ENCODE measurements at places on chromosomes 16 and 17. TPM values are rescaled to one million over a fixed set of nuclear protein-coding genes. Genes with fewer than 3 reads are reported as not detected.
A peak's percentile ranks its signal among the peaks of the same experiment; 100 is the strongest.

The TMC5 gene
- total RNA-seq = not detected

DNA sequence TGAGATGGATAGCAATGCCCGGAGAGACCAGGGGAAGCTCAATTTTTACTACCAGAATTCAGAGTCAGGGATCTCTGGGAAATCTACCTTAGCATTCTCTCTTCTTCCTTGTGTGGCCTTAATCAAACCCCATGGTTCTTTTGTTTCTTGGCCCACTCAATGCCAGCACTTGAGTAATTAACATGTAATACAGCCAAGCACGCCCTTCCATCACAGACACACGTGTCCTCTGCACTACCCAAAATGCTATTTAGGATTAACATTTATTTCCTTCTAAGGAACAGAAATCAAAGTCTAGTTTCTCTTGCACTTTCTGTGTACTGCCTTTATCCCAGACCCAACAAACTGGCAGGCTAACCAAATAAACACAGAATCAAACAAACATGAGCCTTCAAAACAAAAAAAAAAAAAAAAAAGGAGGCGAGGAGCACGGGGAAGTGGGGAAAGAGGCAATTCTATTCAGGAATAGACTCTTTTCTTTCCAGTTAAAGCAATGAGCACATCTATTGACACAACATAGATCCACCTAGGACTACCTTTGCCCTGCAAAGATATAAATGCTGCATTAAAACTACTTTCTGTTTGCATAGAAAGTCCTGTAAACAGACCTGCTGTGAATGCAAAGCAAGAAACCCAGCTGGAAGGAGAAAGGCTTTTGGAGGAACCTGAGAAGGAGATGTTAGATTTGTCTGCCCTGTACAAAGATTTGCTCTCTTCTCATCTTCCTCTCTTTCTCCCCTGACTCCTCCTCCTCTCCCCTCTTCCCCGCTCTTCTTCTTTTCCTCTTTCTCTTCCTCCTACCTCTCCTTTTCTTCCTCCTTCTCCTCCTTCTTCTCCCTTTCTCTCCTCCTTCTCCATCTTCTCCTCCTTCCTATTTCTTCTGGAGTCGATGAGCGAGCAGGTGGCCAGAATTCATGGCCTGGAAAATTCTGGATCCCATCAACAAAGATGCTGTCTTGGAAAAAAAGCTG is 294.4 kb downstream of the NPIPA8 start:
- no peak for DNase-seq

The SLC16A11 gene
- 1.5 TPM for total RNA-seq

- no peak for DNase-seq
Observed at GRCh38 chr16:87150262-87150661, 166.9 kb downstream of the C16orf95 start.

The DNAI2 gene
- total RNA-seq = not detected

GRCh38 chr17:63178530-63178929 is 212.5 kb downstream of the TANC2 start:
- DNase-seq = no peak

The TMC8 gene
- 133 TPM for total RNA-seq

The KRT25 gene
- not detected for total RNA-seq

The CES5A gene
- not detected for total RNA-seq

DNA sequence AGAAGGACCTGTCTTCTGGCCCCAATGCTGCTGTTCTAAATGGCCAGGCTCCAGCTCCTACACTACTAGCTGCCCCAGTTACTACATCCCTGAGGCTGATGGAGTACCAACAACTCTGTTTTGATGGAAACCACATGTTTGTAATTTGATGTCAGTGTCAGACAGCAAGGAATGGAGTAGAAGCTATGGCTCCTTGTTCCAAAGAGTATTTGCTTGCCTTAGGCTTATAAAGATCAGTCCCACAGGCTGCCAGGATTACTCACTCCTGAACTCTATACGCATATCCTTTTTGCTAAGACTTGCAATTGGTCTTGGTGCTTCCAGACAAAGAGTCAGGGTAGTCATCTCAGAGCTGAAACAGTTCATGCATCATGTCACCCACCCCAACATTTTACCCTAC is 139.6 kb downstream of the HS3ST3A1 start:
- DNase-seq = no peak

- peak; percentile 66 for DNase-seq
Observed at GRCh38 chr17:13594762-13595598, 6.7 kb downstream of the HS3ST3A1 start.

GRCh38 chr17:9330611-9331271 is 244.9 kb downstream of the STX8 start:
- no peak for DNase-seq

The HIC1 gene
- 36.7 TPM for total RNA-seq

GRCh38 chr17:41553176-41553575 is 18.7 kb downstream of the KRT9 start:
- no peak for DNase-seq

DNA sequence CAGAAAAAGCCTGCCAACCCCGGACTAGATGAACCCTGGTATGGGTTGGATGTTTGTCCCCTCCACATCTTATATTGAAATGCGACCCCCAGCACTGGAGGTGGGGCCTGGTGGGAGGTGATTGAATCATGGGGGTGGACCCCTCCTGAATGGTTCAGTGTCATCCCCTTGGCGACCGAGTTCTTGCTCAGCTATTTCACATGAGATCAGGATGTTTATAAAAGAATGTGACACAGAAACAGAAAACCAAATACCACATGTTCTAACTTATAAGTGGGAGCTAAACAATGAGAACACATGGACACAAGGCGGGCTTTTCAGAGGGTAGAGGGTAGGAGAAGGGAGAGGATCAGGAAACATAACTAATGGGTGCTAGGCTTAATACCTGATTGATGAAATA is 576.0 kb upstream of the HSBP1 start:
- DNase-seq = no peak

GRCh38 chr17:58306131-58306951 is 22.3 kb downstream of the TSPOAP1 start:
- DNase-seq = no peak

The SSTR5 gene
- total RNA-seq = not detected

The STX1B gene
- 1.3 TPM for total RNA-seq

DNA sequence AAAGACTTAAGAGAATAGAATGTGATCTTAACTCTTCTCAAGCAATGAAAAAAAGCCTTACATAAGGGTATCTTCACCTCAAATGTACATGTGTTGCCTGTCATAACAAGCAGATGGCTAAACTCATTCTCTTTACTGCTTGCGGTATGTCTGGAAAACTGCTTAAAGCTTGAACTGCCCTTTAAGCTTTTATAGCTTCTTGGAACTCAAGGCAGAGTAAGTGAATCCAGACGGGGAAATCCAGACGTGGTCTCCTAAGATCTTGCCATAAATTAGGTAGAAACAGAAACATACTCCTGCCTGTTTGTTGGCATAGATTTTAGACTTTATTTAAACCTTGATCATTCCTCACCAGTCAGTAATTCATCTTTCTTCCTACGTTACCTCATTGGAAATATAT is 19.6 kb downstream of the CLUAP1 start:
- no peak for DNase-seq

GRCh38 chr17:63498626-63499195 is 21.9 kb downstream of the ACE start:
- DNase-seq = no peak

- DNase-seq = no peak
Observed at GRCh38 chr17:6439951-6440350, 4.3 kb upstream of the PIMREG start.

Measured in activated naive CD8-positive, alpha-beta T cell treated with anti-CD3 and anti-CD28 coated beads for 36 hours (primary cell).